Midbrain (tissue), 1 donor: ENCODE measurements at places on chromosomes 6 and 20.

GRCh38 chr6:100203400-100203799 is 209.4 kb upstream of the MCHR2 start:
- no peak for DNase-seq

- no peak for DNase-seq
These were observed 18.2 kb upstream of the ZNF391 start for GRCh38 chr6:27370391-27370790.

DNA sequence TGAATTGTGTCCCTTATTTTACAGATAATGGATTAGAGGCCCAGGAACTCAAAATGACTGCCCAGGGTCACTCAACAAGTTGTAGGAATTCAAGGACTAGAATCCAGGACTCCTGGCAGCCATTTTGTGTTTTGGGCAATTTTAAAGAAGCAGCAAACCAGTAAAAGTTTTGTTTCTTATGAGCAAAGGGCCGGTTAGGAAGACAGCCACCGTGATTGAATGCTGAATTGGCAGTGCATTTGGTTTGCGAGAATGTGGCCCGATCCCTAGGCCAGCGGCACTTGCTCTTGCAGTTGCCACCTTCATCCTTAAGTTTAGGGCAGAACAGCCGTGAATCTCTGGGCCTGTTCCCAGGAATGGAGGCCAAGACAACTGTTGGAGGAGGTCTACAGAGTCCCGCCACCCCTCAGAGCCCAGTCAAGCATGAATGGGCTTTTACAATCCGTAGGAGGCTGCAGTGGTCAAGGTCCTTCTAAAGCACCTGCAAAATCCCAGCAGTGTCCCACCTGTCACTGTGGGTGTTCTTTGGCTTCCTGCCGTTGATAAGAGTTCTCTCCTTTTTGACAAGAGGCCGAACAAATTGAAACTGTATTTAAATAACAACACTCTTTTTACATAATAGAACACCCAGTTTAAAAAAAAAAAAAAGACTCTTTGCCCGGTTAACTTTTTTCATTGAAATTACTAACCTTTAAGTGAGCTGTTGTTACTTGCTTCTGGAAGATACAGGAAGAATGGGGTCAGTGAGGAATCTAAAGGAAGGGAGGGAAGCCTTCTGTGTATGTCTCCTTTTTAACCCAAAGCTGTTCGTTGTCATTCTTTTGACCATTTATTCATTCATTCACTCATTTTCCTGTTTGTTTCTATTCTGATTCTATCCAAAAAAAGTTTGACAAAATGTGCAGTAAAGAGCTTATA is 68.7 kb downstream of the PHACTR2 start:
- DNase-seq, result no peak

DNA sequence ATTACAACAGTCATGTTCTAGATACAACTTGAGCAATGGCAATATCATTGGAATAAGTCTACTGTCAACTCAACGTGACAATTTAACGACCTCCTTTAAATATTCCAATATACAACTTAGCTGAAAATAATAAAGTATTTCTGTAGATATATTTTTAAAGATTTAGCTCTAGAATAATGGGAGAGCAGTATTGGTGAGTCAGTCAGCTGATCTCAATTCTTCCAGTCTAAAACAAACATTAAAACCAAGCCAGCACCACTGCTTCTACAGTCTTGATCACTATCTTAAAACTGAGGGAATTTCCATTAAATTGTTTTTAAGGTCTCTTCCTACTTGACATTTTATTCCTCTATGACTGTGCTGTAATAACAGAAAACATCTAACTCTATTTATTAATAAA is 38.2 kb downstream of the NOL7 start:
- no peak for DNase-seq

DNA sequence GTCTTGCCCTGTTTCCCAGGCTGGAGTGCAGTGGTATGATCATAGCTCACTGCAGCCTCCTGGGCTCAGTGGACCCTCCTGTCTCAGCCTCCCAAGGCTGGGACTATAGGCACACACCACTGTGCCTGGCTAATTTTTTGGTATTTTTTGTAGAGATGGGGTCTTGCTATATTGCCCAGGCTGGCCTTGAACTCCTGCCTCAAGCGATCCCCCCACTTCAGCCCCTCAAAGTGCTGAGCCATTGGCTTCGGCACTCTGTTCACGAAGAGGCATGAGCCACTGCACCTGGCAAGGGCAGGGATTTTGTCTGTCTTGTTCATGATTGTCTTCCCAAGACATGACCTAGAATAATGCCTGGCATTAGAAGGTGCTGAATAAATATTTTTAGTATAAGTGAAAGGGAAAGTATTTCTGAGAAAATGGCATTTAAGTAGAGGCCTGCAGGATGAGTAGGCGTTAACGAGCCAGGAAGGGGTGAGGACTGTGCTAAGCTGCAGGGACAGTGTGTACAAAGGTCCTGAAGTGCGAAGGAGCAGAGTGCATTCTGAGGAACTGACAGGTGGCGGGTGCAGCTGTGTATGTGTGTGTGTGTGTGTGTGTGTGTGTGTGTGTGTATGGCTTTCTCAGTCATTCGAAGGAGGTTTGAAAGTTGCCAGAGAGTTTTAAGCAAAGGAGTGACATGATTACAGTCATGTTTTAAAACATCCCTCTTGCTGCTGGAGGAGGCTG is 43.0 kb downstream of the VEGFA start:
- DNase-seq, result no peak

DNA sequence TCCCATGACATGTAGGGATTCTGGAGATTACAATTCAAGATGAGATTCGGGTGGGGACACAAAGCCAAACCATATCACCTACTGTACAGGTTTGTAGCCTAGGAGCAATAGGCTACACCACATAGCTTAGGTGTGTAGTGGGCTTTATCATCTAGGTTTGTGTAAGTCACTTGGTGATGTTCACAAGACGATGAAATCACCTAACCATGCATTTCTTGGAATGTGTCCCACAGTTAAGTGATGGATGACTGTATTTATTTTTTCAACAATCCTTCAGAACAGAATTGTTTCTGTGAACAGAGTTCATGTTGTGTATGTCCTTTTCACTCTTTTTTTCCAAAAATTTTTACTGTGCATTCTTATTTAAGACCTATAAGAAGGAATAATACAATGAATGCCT is 76.1 kb downstream of the DTD1 start:
- no peak for DNase-seq

GRCh38 chr20:24959591-24960301 is 10.7 kb downstream of the CST7 start:
- DNase-seq, result no peak

DNA sequence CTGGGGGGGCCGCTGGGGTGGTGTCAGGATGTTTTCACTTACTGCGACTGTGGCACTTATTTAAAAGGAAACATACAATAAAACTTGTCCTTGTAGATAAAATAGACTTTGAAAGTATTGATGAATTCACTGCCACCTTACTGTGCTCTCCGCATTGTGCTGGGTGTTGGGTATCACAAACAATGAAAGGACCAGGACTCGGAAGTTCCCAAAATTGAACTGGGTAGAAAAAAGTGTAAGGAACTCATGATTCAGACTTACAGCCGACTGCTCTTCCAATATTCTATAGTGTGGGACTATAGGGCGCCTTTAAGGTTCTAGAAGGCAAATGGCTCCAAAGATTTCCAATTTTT is 32.1 kb upstream of the ID4 start:
- no peak for DNase-seq

DNA sequence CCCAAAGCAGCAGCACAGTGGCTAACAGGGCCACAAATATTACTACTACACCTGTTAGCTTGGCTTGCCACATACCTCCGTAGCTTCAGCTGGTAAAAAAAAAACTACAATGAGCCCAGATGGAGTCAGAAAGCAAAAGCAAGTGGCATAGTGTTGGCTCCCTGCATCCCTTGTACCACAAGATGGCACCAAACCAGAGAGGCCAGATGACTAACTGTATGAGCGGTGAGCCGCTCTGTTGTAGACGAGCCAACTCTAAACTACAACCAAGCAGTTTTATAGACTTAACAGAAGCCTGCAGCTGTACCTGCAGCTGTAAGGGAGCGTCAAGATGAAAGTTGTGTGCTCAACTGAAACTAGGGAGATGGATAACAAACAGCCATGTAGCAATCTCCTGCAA is 84.5 kb upstream of the MCHR2 start:
- no peak for DNase-seq

DNA sequence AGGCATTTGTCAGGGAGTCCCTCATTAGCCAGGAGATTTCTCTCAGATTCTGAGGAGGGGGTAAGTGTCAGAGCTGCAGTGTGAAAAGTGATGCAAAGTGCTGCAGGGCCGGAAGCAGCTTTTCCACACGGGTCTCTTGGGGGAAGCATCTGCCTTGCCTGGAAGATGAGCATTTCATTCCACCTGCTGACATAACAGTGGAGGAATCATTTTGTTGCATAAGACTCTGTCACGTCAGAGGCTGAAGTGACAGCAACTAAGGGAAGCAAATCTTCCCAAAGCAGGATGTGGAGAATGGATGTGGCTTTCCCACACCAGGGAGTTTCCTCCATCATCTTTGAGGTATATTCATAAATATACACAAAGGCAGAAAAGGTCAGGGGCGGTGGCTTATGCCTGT is 22.8 kb downstream of the DCBLD1 start:
- DNase-seq, result no peak

DNA sequence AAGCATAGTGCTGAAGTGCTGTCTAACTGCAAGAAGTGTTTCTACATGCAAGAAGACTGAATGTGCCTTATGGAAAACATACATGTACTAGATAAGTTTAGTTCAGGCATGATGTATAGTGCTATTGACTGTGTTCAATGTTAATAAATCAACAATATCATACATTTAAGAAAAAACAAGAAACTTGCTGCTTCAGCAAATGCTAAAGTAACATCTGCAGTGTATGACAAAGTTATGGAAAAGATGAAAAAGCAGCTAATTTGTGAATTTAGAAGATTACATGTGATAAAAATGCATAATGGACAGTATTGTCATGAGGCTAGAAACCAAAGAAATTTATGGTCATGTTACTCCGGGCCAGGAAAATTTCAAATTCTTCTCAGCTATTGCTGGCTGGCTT is 174.9 kb upstream of the SPTLC3 start:
- no peak for DNase-seq

GRCh38 chr6:42571611-42572342 is 7.9 kb downstream of the UBR2 start:
- DNase-seq, result no peak

- DNase-seq, result no peak
These were observed 284.3 kb downstream of the DHX35 start for GRCh38 chr20:39246436-39246835.
